Stimulated activated naive CD8-positive, alpha-beta T cell treated with anti-CD3 and anti-CD28 coated beads, Interleukin-15, amount 100 ng/mL, for 72 hours (primary cell): ENCODE measurements at places on chromosomes 7 and 10.

GRCh38 chr10:1674501-1674900, 62.8 kb downstream of the ADARB2 start:
- no peak for DNase-seq

GRCh38 chr7:87574630-87575029, 26.1 kb downstream of the ABCB1 start:
- DNase-seq: no peak

- DNase-seq: no peak
These were observed 66.7 kb upstream of the NEUROD6 start for GRCh38 chr7:31407178-31407676.

GRCh38 chr7:33771422-33771821, 133.9 kb upstream of the BMPER start:
- no peak for DNase-seq

GRCh38 chr10:120736377-120736776, 114.8 kb upstream of the WDR11 start:
- DNase-seq: no peak

DNA sequence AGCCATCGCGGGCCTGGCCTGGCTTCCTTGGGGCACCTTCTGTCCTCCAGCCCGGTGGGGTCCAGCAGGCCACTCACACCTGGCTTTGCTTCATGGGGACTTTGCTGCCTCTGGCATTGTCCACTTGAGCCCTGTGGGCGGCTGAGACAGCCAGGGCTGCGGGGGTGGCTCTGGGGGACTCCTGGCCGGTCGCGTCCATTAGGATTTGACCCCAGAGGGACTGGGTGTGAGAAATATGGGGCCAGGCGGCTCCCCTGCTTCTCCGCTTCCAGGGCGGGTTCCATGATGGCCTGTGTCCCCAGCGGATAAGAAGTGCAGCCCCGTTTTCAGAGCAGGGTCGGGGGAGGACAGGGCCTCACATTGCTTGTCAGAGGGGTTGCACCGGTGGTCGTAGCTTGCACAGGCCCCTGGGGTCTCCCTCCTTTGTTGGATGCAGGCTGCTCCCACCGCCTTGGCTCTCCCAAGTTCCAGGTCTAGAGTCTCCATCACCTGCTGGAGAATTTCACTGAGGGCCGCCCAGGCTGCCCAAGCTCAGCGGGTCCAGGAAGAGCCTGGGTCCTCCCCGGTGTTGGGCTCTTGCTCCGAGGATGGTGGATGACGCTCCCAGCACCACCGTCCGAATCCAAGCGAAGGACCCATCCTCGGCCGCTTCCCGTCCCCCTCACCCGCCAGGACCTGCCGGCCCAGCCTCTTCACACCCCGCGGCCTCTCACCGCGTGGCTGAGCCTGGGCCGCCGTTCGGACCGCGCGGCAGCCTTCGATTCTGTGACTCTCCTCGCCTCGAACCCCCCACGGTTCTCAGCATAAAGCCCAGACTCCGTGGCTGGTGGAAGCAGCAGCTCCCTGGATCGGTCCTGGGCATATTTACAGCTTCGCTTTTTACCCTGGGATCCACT, 140.1 kb downstream of the DYNC2I1 start:
- DNase-seq: no peak
